Stimulated activated CD8-positive, alpha-beta memory T cell treated with anti-CD3 and anti-CD28 coated beads, Interleukin-2, amount 100 ng/mL, for 48 hours (primary cell): ENCODE measurements at places on chromosomes 7 and 10.

DNA sequence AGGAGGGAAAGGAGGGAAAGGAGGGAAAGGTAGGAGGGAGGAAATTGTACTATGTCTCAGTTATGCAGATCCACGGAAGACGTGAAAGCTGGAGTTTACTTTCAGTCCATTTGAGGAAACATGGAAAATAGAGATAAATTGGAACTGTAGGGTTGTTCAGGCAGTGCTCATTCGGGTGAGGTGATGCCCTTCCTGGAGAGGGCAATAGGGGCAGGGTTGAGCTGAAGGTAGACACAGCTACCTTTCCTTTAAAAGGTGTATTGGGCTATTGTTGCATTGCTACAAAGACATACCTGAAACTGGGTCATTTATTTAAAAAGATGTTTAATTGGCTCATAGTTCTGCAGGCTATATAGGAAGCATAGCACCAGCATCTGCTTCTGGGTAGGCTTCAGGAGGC, 116.9 kb upstream of the PLXDC2 start:
- DNase-seq: no peak

- DNase-seq: no peak
Observed at GRCh38 chr10:114655671-114656070, 2.4 kb downstream of the ABLIM1 start.

GRCh38 chr10:99685597-99685967, 26.3 kb downstream of the ENTPD7 start:
- no peak for DNase-seq

DNA sequence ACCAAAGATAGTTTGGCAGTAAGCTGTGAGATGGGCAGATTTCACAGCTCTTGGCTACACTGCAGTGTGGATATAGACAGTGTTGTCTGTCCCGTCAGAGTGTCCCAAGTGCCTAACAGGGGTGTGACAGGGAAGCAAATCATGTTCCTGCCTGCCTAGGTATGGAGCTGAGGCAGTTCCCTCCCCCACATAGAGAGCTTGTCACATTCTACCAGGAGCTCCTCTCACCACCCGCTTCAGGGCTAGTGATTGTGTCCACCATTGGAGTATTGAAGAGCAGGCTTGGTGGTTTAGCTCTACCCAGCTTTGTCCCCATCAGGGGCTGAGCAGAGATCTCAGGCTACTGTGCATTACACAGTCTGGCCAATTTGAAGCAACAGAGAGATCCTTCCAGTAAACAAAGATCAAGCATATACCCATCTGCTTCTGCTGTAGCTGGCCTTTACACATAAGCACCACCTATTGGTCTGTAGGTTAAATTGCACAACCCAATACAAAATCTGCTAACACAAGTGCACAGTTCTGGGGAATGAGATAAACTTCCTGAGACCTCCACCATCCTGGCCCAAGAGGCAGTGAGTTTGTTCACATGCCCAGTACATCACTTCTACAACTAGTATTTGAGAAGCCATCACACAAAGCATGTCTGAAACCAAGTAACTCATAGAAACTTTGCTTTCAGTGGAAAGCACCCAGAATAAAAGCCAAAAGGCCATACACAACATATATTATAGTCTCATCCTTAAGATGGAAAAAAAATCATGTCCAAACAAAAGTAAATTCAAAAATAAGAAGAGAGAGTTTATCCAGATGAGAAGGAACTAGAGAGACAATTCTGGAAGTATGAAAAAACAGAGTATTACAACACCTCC, 67.3 kb downstream of the GLCCI1 start:
- no peak for DNase-seq

- DNase-seq: no peak
Observed at GRCh38 chr7:129127601-129128000, 16.9 kb upstream of the TSPAN33 start.

- DNase-seq: no peak
Observed at GRCh38 chr7:134996097-134996550, 9.8 kb downstream of the AGBL3 start.

DNA sequence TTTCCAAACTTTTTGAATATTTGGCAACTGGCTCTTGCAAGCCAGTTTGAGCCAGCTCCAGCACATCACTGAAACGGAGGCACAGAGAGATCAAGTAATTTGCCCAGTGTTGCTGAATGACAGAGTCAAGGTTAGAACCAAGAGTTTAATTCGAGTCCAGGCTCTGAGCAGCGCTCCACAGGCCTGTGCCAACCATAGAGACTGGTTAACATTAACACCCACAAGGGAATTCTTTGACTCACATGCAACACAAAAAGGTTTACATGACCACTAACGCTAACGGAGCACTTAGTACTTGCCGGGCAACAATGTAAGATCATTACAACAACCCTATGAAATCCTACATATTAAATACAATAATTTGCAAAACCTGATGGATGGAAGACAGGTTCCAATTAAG, 1.5 kb downstream of the RGS10 start:
- DNase-seq: no peak

DNA sequence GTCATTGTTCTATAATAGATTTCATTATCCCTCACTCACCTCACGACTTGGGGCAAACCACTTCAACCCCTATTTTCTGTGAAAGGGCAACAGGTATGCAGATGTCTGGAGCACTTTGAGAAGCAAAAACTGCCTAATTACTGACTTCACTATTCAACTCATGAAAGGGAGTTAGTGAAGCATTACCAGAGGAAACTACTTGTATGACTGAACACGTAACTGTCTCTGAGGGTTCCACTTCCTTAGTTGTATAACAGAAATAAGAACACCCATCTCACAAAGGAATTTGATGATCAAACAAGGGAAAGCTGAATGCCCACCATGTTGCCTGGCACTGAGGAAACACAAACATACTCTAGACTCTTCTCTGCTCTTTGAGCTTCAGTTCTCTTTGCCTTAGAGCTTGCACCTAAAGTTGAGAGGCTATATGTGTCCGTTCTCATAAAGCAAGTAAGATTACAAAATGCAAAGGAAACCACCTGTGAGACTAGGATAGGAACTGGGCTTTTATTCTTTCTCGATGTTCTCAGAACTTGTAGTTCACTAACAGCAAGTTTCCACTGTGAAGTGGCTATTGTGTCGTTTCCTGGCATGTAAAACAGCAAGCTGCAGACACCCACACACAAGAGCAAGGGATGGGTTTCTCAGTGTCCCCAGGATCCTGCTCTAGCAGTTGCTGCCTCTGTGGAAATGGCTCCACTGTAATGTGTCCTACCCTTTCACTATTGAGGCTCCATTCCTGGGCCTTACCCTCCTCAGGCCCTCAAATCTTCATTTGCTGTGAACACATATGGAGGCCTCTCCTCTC, 2.6 kb downstream of the TMEM243 start:
- no peak for DNase-seq

DNA sequence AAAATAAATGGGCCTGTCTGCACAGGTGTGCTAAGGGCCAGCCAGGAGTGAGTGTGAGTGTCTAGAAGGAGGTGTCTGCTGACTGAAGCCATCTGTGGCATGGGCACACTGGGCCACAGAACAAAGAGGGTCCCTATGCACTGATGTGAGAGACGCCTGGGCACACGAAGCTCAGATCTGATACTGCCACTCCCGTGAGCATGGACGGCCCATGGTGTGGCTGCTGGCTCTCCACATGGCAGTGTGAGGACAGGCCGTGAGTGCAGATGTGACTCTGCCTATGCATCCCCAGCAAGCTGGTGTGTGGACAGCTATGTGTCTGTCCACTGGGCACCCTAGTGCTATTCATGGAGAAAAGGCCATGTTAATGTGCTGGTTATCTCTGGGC, 12.8 kb upstream of the MYL7 start:
- no peak for DNase-seq

- no peak for DNase-seq
Observed at GRCh38 chr7:142790555-142790954, 19.8 kb downstream of the PRSS2 start.

- no peak for DNase-seq
Observed at GRCh38 chr10:127934383-127934782, 27.5 kb downstream of the PTPRE start.

DNA sequence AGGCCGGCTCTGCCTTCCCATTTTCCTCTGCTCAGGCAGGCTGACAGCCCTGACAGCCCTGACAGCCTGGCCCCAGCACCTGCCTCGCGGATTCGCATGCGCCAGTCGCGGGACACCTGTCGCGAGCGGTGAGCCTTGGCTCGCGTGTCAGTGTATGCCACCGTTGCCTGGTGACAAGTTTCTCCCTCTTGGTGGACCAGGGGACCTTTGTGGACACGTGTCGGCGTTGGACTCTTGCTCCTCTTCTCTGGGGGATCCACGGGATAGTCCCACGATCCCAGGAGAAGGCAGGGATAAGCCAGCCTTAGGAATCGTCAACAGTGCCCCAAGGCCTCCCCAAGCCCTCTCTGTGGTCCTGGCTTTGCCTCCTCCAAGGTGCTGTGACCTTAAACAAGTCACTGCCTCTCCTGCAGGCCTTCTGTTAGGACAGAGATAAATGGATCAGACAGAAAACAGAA, 18.1 kb upstream of the ZNF273 start:
- DNase-seq: no peak

GRCh38 chr10:106440355-106440754, 724.2 kb downstream of the SORCS1 start:
- DNase-seq: no peak

DNA sequence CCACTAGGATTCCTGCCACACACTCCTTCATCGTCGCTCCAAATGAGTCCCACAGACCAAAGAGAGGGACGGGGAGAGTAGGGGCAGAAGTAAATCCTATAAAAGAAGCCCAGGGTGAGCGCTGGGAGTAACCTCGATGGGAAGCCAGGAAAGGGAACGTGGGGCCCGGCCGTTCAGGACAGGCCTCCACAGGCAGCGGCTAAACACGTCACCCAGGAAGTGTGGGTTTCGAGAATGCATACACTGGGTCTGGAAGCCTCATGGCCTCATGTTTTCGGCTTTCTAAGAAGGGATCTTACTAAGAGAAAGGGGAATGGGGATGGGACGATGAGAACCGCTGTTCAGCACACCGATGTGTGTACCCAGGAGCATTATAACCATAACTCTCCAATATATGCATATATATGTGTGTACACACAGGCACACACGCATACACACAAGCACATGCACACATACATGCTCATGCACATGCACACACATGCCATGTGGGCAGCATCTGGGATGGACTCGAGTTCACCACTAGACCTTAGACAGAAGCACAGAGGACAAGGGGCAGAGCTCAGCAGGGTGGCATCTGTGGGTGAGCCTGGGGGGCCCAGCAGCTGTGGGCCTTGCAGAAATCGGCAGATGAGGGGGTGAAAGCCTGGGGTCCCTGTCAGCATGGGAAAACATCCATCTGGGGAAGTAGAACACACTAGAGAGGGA, 14.8 kb upstream of the CNPY1 start:
- no peak for DNase-seq

DNA sequence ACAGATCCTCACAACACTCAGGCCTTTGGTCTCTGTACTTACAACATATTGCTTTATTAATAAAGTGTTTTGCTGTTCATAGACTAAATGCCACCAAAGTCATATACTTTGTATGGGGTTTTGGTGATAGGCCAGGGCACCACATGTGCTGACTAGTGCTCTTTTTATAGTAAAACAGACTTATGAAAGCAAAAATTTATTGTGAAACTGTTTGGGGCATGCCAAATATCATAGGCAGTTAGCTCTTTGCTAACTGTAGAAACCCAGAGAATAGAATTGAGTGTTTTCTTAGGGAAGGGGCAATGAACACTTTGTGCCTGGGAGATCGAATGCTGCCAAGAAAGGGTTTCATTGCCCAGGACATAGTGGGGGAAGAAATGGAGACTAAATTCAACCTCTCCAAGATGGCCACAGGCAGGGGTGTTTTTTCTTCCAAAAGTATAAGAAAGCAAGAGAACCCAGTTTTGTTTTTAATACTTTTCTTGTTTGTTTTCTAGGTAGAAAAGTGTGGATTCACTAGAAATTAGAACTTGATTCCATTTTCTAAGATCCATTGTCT, 142.7 kb downstream of the TRIL start:
- DNase-seq: no peak

GRCh38 chr10:74377476-74377875, 226.5 kb downstream of the ADK start:
- DNase-seq: no peak

- DNase-seq: no peak
Observed at GRCh38 chr10:50358925-50359687, 107.8 kb upstream of the ASAH2 start.

DNA sequence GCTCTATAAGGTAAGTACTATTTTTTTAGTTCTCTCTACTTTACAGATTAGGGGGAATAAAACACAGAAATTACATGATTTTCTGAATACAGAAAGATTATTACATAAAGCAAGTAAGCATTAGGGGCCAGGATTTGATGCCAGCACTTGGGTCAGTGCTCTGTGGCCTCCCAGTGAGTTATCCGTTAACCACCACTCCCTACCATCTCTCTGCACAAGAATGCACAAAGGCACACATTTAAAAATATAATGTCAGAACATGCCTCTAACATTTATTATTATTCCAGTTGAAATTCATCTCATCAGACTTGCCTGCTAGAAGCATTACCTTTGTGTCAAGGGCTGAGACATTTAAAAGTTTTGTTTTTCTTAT, 59.0 kb downstream of the MET start:
- no peak for DNase-seq
